CD4-positive, alpha-beta T cell (primary cell): ENCODE measurements at places on chromosomes 5 and 9.

GRCh38 chr9:37565661-37566618 is 10.2 kb downstream of the FBXO10 start:
- DNase-seq, result no peak

GRCh38 chr9:18331310-18331684 is 142.7 kb upstream of the ADAMTSL1 start:
- no peak for DNase-seq

GRCh38 chr5:154273028-154273617 is 82.6 kb downstream of the GALNT10 start:
- DNase-seq, result no peak

DNA sequence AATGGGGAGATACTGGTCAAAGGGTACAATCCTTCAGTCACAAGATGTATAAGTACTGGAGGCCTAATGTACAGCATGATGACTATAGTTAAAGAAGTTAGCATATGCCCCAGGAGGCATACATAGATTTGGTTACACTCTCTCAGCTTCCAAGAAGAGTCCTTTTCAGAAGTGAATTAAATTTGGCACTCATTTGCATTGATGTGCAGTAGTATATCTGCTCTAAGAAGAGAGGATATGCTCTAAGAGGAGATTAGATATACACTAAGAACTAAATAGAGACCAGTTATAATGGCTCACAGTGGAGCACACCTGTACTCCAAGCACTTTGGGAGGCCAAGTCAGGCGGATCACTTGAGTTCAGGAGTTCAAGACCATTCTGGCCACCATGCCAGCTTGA is 139.5 kb upstream of the MINAR2 start:
- DNase-seq, result no peak

DNA sequence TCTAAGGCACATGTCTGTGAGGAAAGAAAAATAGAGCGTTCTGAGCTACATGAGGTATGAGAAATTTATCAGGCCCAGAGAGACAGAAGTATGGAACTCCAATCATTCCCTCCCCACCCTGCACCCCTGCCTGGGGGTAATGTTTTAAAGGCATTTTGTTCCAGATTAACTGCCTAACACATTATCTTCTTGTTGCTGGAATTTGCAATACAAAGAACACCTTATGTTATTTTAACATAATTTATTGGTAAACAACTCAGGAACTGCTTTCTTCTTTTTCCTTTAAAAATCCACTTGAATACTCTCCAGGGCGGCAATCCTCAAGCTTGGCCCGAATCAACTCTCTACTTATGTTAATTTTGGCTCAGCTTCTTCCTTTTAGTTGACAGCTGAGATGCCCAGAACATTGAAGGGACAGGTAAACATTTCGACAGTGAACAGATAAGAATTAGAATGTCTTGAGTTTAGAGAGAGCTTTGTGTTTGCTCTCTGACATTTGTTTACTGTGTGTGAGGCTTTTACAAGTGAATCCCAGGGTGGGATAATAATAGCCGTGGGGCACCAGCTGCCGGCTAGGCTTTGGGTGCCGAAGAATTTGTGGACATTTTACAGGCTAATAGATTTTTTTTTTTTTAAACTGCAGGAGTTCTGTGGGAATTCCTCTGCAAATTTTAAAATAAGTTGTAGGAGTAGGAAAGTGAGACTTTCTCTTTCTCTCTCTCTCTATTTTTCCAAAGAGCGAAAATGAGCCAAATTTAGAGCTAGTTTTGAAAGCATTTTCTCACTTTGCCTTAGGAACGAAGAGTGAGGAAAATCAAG is 96.4 kb upstream of the TAF11L2 start:
- no peak for DNase-seq

- no peak for DNase-seq
Measured at GRCh38 chr5:80871541-80871961, 88.6 kb upstream of the RASGRF2 start.

DNA sequence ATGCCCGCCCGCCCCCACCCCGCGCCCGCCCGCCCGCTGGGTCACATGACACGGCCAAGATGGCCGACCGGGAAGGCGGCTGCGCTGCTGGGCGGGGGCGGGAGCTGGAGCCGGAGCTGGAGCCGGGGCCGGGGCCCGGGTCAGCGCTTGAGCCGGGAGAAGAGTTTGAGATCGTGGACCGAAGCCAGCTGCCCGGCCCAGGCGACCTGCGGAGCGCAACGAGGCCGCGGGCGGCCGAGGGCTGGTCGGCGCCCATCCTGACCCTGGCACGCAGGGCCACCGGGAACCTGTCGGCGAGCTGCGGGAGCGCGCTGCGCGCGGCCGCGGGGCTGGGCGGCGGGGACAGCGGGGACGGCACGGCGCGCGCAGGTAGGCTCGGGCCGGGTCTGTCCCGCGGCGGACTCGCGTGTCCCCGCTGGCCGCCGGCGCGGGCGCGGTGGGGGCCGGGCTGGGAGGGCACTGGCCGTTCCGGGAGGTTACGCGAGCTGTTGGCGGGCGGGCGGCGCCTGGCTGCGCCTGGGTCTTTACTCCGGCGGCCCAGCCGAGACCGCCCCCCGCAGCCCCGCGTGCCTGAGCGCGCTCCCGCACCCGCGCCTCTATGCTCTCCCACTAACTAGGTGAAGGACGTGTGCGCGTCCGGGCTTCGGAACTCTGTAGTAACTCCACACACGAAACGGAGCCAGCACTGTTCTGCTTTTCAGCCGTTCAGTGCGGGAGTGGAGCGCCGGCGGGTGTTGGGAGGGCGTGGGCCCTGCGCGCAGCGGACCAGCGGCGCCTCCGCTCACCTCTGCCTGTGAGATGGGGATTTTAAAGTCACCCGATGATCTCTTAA is at the start of gene RUFY1:
Gene RUFY1, plus strand, starts transcription at position 44 of the 832 bp plus-strand sequence. Its CDS starts 16 bp downstream, at position 60.
- peak; percentile 90 for DNase-seq

DNA sequence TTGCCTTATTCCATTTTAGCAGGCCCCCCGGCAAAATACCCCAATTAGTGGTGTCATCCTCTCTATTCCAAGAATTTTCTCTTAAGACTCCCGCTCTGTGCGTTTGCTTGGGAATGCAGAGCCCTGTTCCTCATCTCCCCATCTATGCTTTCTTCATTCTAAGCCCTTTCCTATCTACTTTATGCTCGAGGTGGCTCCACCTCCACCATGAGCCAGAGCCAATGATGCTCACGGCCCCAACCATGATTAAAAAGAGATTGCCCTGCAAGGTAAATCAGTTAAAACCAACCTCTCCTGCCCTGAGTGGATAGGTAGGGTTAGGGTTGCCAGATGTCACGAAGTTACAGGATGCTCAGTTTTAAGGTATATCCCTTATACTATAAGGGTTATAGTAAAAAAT is 677 bp upstream of the TXNDC15 start:
- no peak for DNase-seq
